ENCODE measurements at places on chromosomes 5 and 9.

GRCh38 chr9:92440751-92441046 is 16.4 kb upstream of the OMD start:
- no peak for DNase-seq

- no peak for DNase-seq
Observed at GRCh38 chr5:176724472-176724871, 77.2 kb downstream of the TSPAN17 start.

DNA sequence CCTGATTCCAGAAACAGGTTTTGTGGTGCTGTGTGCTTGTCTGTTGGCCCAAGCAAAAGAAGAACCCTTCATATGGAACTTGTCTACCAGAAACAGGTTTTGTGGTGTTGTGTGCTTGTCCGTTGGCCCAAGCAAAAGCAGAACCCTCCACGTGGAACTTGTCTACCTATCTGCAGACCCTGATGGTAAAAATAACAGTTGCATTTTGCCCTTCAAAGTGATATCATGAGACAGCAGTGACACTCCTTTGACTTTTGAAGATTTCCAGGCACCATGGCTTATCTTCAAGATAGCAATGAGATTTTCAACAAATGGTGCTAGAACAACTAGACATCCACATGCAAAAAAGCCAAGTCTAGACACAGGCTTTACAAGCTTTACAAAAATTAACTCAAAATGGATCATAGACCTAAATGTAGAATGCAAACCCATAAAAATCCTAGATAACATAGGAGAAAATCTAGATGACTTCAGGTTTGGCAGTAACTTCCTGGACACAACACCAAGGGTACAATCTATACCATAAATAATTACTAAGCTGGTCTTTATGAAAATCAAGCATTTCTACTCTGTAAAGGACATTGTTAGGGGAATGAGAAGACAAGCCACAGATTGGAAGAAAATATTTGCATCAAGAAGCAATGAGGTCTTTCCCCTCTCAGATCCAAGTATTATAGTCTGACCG is 16.8 kb downstream of the MACROH2A1 start:
- no peak for DNase-seq

DNA sequence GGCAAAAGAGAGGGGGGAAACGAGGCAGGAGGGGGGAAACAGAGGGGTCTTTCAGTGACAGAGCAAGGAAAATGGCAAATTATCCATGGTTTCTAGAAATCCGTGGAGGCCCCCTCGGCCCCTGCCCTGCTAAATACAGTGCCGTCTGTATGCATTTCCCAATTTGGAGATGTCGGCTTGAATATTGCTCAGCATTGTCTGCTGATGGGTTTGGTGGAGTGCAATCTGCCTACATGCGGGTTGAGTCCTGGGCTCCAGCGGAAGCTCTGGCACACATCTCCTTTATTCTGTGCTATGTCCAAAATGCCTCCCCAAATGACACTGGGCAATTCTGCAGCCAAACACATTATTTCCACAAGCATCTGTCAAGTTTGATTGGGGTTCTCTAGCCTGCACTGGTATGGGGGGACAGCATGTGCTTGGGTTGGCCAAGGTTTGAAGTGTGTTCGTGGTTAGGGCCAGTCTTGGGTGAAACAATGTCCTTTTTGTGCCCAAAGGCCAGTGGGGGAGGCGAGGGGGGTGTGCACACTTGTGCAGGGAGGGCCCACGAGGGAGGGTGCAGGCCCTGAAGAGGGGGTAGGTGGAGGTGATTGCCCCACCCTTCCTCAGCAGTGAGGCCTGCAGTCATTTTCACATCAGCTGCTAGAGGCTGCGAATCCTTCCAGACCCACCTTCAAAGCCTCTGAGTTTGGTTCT is 6.2 kb upstream of the NEUROG1 start:
- DNase-seq, result no peak

DNA sequence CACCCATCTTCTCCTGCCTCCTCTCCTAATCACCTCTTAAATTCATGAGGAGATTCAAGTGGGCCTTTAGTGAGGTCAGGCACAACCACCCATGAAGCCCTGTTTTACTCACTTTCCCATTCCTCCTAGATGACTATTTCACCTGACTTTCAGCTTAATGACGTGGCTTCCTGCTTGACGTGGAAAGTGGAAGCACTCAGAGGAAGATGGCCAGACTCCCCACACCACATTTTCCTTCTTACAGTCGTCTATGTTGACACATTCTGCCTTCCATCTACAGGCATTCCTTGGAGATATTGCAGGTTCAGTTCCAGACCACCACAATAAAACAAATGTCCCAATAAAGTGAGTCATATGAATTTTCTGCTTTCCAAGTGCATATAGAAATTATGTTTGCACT is 146.4 kb upstream of the TAS2R1 start:
- no peak for DNase-seq

DNA sequence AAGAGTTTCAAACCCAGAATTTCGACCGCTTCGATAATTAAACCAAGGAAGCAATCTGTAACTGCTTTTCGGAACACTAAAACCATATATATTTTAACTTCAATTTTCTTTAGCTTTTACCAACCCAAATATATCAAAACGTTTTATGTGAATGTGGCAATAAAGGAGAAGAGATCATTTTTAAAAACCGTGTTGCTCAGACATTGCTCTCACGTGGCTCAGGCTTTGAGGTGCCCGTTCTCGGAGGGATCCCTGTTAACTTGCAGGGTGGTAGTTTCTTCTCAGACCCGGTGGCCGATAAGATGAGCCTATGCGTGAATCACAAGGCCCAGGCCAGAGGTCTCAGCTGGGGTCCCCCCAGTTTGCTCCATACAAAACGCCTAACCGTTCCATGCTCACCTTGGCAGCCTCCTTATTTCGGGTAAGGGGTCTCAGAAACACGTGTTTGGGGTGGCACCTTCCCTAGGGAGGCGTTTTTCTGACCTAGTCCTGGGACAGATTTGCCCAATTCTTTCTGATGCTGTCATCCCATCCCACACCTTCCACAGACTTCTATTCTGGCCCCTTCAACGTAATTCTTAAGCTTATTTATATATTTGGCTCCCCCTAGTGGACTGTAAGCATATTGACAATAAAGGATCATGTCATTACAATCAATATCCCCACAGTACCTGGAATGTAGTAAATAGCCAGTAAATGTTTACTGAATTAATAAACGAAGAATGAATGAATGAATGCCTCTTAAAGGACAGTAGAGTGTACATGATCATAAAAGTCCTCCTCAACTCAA is 48.1 kb downstream of the THBS4 start:
- no peak for DNase-seq

DNA sequence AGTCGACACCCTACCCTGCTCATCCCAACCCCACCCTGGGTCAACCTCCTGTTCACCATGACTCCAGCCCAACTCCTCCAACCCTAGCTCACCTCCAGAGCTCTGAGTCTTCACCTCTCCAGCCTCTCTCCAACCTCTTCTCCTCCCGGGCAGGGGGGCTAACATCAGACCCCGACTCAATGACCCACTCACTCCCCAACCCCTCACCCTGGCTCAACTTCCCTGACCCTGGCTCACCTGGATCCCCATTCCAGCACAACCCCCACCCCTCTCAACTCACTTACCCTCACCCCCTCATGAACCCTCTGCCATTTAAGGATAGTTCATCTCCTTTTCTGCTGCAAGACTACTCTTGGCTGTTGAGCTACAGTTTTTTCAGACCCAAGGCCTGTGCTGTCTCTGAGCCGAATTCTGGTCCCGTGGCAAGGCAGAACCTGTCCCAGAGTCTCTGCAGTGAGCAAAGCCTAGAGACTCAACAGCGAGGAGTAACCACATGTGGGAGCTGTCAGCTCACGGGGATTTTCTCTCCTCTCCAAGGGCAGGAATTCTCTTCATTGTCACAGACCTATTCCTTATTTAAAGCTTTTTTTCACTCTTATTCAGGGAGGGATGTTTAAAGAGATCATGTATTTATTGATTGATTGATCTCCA is 29.8 kb downstream of the ANKRD33B start:
- no peak for DNase-seq

GRCh38 chr9:27654629-27655285 is 81.5 kb upstream of the C9orf72 start:
- DNase-seq, result no peak

- no peak for DNase-seq
Observed at GRCh38 chr9:114674798-114675540, 7.0 kb downstream of the TEX48 start.

DNA sequence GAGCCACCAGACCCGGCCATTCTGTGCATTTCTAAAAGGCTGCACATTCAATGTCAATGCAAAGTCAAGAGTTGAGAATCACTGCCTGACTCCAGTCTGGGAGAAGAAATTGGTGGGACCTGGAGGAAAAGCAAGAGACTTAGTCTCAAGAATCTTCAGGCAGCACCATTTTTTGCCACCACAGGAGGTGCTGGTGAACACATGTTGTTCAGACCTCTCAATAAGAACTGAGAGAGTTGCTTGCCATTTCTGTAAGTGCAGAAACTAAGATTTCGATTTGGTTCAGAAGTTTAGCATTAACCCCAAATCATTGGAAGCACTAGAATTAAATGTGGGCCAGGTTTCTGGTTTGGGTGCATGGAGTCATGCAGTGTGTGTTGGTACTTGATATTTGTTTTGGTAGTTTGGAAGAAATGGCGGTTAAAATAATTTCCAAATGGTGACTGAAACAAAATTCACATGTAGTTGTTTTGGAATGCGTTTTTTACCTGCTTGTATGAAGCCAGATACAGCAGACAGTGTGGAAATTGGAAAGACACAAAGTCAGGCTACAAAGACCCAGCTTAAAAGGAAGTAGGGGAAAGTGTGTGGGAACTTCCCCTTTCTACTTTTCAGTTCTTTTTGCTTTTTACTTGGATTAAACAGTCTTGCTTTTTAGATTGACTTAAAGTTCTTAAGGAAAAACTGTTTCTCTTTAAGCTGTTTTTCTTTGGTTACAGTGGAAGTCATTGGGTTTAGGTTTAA is 20.4 kb downstream of the PDE8B start:
- no peak for DNase-seq

- no peak for DNase-seq
Observed at GRCh38 chr5:33306758-33307157, 134.0 kb upstream of the TARS1 start.

DNA sequence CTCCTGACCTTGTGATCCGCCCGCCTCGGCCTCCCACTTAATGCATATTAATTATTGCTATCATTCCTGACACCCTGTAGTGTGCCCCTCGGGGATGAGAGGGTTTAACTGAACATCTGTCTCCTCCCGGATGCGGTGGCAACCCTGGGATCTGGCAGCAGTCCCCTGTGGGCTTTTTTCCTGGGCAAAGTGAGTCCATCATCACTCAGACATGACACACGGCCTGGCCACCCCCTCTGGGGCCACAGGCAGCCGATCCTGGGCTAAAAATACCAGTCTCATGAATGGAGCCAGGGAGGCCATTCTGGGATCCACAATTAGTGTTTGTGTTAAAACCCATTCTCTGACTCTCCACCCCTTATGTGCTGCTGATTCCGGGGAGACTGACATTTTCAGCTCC is 161.2 kb downstream of the RGS3 start:
- no peak for DNase-seq

GRCh38 chr5:81393783-81394718 is at the start of gene ACOT12:
Gene ACOT12 (minus strand): TSS chr5:81394134. CDS start chr5:81394114, 20 bp downstream.
- no peak for DNase-seq

DNA sequence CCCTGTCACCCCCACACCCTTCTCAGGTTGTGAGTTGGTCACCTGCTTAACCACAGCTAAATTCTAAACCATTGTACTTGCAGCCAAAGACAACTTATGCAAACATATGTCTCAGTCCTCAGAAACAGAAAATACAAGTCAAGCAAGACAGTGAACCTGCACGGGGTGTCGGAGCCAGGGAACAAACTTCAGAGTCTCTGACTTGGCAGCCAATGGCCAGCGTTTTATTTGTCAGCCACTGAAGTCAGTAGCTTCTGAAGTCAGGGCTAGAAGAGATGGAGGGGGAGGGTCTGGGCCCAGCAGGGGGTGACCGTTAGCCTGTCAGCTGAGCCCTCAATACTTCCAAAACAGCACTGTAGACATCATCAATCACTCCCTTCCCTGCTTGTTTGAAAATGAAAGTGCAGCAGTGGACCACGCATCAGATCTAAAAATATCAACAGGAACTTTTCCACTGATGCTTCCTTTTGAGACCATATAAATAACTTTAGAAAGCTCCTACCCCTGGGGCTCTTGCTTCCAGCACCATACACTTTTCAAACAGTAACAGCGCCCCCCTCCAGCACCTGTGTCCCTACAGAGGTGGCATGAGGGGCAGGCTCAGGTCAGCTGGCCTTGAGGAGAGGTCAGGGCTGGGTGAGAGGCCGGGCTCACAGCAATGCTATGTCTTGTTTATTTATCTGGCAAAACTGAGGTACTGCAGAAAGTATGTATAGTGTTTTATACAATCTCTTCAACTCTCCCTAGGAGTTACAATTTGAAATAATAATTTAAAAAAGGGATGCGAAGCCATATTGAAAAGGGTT is 142.5 kb downstream of the ACER2 start:
- DNase-seq, result no peak

- DNase-seq, result no peak
Observed at GRCh38 chr5:57406641-57407040, 76.0 kb downstream of the ACTBL2 start.

DNA sequence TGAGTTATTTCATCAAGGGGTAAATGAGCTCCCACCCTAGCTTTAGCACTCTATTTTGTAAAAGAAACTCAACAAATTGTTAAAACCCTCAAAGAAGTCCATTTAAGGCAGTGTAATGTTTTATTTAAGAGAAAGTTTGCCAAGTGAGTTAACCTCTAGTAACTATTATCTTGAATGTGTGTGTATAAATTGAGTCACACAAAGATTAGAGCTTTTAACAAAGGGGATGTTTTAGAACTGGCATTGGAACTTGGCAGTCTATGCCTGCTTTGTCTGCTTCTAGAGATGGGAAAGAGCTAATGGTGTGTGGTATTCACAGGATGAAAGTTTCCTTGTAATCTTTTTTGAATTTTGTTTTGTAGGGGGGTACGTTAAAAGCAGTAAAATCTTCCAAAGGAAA is 33.2 kb downstream of the KDM3B start:
- no peak for DNase-seq

GRCh38 chr5:6708814-6709213 is 4.4 kb upstream of the TENT4A start:
- DNase-seq, result no peak

DNA sequence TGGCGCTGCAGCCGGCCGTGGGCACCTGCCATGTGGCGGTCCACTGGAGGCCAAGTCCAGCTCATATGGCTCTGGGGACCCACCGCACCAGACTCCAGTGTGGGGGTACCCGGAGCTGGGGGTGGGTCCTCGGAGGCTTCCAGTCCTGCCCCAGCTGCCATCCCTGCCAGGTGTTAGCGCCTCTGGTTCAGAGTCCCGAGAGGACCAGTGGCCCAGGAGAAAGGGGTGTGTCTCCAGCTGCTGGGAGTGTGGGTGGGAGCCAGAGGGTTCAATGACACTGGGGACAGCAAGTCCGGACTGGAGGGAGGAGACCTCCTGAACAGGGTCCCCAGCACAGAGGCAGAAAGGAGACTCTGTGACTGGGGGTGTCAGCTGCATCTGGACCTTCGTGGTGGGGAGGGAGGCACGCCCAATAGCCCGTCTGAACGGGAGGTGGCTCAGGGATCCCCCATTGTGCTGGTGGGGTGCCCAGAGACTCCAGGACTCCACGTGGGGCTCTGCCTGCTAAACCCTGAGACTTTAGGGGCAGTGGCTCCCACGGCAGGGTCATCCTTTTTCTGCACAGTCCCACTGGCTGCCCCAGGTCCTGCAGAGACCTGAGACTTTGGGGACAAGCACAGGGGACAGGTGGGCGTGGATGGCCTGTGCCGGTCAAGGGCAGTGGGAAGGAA is 2.4 kb upstream of the AHRR start:
- no peak for DNase-seq

- DNase-seq, result no peak
Observed at GRCh38 chr5:120655828-120656435, 191.8 kb downstream of the PRR16 start.

GRCh38 chr5:96220610-96221390 is 212.2 kb downstream of the PCSK1 start:
- DNase-seq, result no peak

All from stimulated activated CD8-positive, alpha-beta memory T cell treated with anti-CD3 and anti-CD28 coated beads, Interleukin-2, amount 100 ng/mL, for 1 hour (primary cell).